ENCODE measurements at places on chromosomes 2 and 18. TPM values are rescaled to one million over a fixed set of nuclear protein-coding genes. Genes with fewer than 3 reads are reported as not detected.

The RMC1 gene
- 32.6 TPM for total RNA-seq

The PRSS56 gene
- not detected for total RNA-seq

The STPG4 gene
- total RNA-seq = 1.9 TPM

The CNGA3 gene
- total RNA-seq = 6.3 TPM

The IL1R1 gene
- total RNA-seq = 0.31 TPM

The UGT1A5 gene
- total RNA-seq = not detected

The FAM161A gene
- 29.1 TPM for total RNA-seq

The ASB18 gene
- not detected for total RNA-seq

The TRAPPC8 gene
- total RNA-seq = 128 TPM

The IMPA2 gene
- 2.8 TPM for total RNA-seq

The SP140L gene
- total RNA-seq = 1.3 TPM

The SERPINB13 gene
- total RNA-seq = not detected

The CLEC4F gene
- not detected for total RNA-seq
